Effector CD8-positive, alpha-beta T cell (primary cell): ENCODE measurements at places on chromosomes 5 and 9.

DNA sequence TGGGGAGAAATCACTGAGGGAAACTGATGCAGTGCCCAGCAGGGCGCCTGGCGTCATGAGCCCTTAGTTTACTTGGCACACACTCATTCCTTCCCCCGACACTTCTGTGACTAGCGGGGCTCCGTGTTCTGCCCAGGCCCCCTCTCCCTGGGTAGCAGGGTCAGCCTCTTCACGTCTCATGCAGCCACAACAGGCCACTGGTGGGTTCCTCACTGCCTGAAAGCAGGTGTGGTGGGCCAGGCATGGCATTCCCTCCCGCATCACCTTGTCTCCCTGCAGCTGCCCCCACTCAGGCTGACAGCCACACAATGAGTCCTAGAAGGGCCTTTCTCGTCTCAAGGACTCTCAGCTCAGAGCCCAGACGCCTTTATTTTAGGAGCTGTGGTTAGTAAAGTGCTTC is 51.1 kb upstream of the CPLX2 start:
- DNase-seq: no peak

- DNase-seq: no peak
Observed at GRCh38 chr9:125172031-125172755, 17.4 kb downstream of the PPP6C start.

- DNase-seq: no peak
Observed at GRCh38 chr5:150284311-150284710, 5.3 kb downstream of the CAMK2A start.

DNA sequence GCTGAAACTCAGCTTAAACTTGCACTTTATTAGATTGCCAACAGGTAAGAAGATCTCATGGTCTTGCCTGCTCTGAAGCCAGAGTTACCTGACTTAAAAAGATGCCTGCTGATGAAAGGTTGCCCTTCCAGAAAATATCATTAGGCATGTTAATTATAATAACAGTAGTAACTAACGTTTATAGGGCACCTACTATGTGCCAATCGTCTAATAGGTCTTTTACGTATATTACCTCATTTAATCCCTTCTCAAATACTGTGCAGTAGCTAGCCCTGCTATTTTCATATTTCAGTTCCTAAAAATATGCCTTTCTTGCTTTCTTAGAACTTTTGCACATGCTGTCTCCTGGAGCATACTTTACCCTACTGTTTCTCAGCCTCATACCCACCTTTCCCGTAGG is 40.1 kb downstream of the TGFBR1 start:
- DNase-seq: no peak

- no peak for DNase-seq
Observed at GRCh38 chr9:19471737-19472648, 63.2 kb downstream of the ACER2 start.

- no peak for DNase-seq
Observed at GRCh38 chr9:15423231-15423985, 732 bp downstream of the SNAPC3 start.

DNA sequence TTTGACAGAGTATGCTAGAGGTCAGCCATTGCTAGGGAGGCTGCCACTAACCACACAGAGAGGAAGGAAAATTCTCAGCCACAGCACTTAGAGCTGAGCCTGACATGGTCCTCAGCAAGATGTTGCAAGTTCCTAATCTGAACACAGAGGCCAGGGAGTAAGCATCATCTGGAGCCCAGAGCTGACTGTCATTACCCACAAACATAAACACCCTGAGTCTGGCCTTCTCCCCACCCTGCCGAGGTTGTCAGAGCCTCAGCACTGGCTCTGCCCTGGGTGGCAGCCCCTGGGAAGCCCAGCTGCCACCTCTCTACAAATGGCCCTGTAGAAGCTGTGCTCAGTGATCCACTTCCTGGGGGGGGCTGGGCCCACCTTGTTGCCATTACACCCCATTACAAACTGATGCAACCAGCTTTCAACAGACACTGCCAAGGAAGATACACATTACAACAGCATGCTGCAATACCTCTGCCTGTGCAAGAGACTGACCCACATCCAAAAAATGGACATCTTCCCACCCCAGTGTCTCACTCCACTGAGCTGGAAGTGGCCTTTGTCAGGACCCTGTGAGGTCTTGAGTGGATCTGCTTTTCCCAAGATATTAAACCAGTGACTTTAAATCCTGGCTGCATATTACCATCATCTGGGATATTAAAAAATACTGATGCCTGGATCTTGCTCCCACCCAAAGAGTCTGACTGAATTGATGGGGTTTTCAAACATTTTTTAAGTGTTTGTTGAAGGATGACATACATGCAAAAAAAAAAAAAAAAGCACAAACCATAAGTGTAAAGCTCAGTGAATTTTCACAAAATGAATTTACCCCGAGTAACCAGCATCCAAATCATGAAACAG is 33.0 kb downstream of the IRF1 start:
- no peak for DNase-seq

DNA sequence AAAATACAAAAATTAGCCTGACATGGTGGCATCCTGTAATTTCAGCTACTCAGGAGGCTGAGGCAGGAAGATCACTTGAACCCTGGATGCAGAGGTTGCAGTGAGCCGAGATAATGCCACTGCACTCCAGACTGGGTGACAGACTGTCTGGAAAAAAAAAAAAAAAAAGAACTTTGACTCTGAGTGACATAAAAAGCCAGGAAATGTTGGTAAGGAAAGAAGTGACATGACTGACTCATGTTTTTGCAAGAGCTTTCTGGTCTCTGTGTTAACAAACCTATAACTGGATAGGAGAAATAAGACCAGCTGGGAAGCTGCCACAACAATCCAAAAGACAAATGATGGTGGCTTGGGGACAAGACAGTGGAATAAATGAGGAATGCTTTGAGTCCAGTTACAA is 272.1 kb downstream of the HINT1 start:
- DNase-seq: no peak

- DNase-seq: no peak
Observed at GRCh38 chr9:124558777-124559470, 51.7 kb upstream of the NR5A1 start.

DNA sequence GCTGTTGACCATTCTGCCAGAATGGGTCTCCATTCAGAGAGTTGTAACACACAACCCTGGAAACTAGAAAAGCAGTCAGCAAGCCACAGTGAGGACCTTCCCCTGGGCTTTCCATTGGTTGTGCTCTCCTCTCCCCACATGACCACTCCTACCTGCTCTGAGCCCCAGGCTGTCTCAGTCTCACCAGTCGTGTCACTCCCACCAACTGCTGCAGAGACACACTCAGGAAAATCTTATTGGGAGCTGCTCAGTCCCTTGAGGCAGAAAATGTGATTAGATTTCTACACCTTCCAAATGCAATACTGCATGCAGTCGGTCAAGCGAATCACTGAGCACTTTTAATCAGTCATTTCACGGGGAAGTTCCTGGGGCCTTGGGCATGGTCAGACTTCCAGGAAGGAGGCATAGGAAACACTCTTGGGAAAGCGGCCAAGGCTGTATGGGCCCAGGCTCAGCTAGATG is 284.2 kb upstream of the NMUR2 start:
- DNase-seq: no peak

GRCh38 chr5:151179489-151179840 is 21.9 kb upstream of the ANXA6 start:
- no peak for DNase-seq

DNA sequence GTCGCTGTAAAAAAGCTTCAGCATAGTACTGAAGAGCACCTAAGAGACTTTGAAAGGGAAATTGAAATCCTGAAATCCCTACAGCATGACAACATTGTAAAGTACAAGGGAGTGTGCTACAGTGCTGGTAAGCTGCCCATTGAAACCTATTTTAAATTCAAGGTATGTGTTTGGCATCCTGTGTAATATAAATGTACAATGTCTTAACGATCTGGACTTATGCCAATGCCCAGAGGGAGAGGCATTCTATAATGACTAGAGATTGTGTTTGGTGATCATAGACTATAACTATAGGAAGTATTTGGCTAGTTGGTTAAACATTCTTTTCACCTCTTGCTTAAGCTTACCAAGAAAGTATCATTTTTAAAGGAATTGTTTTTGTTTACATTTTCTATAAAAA is 95.7 kb downstream of the INSL6 start:
- DNase-seq: no peak

DNA sequence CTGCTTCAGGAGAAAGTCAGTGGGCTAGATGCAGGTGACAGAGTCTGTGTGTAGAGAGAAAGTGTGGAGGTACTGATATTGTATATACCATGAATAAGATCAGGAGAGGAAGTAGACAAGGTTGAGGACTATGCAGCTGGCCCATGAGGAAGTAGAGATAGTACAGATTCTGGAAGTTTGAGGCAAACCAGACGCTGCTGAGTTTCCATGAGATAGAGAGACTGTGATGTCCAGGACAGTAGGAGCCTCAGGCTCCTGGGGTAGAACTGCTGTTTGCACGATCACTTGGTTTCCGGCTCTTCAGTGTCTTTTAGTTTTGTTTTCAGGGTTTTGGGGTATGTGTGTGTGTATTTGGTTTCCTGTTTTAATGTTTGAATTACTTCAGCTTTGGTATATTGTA is 13.6 kb downstream of the OTULINL start:
- DNase-seq: no peak
